ENCODE measurements at places on chromosomes 5 and 9. TPM values are rescaled to one million over a fixed set of nuclear protein-coding genes. Genes with fewer than 3 reads are reported as not detected.
A peak's percentile ranks its signal among the peaks of the same experiment; 100 is the strongest.

GRCh38 chr9:129355631-129356030, 177.6 kb upstream of the IER5L start:
- DNase-seq: no peak

- DNase-seq: peak; percentile 4
Measured at GRCh38 chr9:134618163-134618832, 23.3 kb upstream of the COL5A1 start.

DNA sequence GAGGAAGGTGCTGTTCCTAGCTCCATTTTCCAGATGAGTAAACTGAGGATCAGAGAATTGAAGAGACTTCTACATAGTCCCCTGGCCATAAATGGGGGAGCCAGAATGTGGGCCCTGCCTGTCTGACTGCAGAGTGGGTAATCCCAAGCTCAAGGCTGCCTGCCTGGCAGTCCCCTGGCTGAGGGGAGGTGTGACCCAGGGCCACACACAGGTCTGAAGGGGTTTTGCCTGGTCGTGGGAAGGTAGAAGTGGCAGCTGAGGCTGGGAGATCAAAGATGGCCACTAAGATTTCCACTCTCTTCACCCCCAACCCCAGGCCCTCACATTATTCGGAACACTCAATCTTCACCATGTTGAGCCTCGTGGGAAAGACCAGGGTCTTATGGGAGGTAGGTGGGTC, 176.3 kb downstream of the MACROH2A1 start:
- no peak for DNase-seq

DNA sequence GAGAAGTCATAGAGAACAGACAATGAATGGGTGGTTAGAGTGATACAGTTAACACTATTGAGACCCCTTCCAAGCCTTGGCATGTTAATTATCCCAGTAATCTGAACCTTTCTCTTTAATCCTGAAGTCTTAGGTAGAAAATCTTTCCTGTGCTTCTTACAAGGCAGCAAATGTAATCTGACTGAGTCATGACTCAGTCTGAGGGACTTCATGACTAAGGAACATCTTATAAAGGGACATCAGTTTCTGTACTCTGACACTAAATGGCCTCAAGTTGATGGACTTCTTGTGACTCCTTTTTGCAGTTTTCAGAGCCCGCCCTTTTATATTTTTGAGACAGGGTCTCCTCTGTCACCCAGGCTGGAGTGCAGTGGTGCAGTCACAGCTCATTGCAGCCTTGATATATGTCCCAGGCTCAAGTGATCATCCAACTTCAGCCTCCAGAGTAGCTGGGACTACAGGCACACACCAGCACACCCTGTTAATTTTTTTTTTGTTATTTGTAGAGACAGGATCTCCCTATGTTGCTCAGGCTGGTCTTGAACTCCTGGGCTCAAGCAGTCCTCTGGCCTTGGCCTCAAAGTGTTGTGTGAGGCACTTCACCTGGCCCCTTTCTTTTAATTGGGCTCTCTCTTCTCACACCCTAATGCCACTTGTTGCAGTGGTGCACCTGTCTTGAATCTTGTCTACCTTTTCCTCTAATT, 9.5 kb downstream of the EXOSC3 start:
- no peak for DNase-seq

DNA sequence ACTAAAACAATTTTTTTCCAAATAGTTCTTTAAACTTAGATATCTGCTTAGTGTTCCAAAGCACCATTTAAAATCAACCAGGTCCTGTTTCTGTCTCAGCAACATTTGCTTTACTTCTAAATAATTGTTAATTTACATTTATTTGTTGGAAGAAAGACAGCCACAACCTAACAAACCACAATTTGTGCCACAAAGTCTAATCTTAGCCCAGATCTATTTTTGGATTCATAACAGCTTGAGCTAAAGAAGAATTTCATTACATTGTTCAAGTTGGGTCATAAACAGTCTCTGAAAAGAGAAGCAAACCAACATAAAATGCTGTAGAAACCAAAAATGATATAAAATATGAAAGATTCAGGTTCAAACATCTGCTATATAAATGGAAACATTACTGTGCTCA, 24.4 kb downstream of the MLLT3 start:
- no peak for DNase-seq

DNA sequence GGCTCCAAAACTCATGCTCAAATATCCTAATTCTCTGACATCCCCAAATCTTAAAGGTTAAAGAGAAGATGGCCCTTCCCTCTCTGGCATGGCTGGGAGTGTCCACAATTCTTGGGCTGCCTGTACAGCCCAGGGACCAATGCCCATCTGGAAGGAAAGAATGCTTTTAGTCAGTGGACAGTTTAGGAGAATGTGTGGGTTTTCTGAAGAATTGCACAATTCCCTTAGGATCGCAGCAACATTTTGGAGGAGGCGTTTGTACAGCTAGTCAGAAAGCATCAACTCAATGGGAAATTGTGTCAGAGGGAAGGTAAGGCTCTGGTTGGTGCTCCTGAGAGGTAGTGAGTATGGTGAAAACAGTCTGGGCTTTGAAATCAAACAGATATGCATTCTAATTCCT, 15.0 kb downstream of the FAM193B start:
- DNase-seq: no peak

GRCh38 chr9:126157826-126158587, 168.6 kb upstream of the MVB12B start:
- DNase-seq: no peak

GRCh38 chr5:127870914-127871313, 167.7 kb downstream of the CCDC192 start:
- DNase-seq: no peak

GRCh38 chr5:170293273-170293672, 4.3 kb downstream of the LCP2 start:
- peak; percentile 60 for DNase-seq

GRCh38 chr5:90440644-90441043, 31.1 kb upstream of the CETN3 start:
- no peak for DNase-seq

DNA sequence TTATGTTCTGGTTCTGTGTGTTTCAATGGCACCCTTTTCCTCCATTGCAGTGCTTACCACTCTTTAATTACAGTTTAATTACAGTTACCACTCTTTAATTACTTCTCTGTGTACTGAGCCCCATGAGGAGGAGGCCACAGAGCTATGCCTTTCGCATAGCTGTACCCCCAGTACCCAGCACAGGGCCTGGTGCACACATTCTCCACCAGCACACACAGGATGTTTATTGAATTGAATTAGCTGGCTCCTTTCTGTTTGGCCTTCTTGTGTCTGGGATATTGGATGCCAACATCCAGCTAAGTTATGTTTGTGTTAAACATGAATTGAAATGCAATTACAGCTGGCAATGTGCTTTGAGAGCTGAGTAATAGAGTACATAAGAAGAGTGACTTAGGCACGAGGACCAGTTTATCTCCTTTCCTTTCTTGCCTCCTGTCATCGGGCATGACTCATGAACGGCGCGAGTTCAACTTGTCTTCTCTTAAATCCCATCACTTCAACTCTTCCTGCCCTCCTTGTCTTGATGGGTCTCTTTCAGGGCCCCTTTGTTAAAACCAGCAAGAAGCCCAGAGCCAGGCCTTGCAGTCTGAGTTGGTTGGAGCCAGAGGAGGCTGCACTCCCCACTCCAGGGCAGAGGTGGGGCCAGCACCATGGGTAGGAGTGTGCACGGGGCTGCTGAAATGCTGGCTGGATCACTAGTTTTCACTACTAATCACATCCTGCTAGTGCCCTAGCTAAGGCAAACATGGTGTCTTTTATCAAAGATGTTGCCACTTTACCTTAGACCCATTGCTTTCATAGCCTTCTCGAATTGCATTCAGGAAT, 37.4 kb downstream of the MVB12B start:
- no peak for DNase-seq

GRCh38 chr9:116447934-116448333, 239.2 kb upstream of the TRIM32 start:
- DNase-seq: no peak

DNA sequence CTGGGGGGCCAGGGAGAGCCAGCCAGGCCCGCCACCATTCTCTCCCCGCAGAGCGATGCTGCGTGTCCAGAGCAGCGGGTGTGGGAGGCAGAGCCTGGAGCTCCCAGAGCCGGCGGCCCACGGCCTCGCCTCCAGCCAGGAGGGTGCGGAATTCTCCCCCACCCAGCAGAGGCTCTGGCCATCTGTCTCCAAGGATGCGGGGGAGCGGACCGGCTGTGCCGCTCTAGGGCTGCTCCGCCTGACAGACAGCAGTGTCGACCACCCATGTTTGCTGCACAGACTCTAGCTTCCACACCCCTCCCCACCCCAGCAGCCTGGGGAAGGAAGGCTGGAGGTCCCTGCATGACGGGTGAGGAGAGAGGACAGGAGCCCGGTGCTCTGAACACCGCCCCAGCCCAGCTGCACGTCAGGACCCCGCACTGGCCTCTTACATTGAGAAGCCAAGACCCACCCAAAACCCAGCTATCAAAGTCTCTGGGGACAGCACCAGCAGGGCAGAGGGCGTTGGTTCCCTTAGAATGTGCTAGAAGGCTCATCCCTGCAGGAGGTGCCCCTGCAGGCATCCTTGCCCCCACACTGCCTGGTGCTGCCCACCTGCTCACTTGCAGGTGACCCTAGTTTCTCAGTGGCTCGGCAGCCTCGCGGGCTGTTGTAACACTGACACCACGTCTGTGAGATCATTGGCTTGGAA, 29.7 kb upstream of the FCN1 start:
- no peak for DNase-seq

DNA sequence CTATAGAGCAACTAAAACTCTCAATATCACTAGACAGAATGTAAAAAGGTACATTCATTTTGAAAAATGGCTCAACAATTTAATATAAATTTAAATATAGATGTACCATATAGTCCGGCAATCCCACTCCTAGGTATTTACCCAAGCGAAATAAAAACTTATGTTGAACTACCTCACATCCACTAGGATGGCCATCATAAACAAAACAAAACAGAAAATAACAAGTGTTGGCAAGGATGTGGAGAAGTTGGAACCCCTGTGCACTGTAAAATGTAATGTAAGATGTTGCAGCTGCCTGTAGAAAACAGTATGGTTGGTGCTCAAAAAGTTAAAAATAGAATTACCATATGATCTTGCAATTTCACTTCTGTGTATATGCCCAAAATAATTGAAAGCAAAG, 36.9 kb upstream of the SELENOP start:
- no peak for DNase-seq

DNA sequence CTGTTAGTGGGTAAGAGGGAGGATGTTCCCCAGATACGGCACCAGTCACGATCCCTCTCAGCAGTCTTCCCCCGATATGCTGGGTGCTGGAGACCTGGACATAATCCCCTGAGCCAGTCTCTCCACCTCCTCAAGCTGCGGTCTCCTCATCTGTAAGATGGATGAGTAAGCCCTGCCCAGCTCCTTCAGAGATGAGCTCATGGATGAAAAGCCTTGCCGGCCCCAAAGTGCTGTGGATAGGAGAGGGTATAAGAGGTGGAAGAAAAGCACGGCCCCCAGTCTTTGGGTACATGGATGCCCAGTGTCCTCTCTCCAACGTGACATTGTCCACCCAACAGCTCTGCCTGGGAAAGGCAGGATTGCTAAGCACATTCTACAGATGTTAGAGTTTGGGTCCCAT, 4.5 kb downstream of the CAMK2A start:
- DNase-seq: no peak

- DNase-seq: no peak
Measured at GRCh38 chr5:3392306-3392939, 203.2 kb upstream of the IRX1 start.

DNA sequence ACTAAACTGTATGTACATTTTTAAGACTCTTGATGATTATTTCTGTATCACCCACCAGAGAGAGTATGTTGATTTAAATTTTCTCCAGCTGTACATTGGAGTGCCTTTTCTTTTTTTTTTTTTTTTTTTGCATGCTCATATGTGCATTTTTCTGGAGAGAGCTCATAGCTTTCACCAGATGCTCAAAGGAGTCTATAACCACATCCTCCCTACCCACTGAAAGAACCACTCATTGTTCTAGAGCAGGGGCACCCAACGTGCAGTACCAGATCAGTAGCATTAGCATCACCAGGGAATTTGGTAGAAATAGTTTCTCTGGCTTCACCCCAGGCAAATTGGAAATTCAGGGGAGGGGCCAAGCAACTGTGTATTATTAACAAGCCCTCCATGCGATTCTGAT, 53.9 kb upstream of the TMEM171 start:
- DNase-seq: no peak

GRCh38 chr9:126303488-126303887, 23.1 kb upstream of the MVB12B start:
- DNase-seq: no peak

DNA sequence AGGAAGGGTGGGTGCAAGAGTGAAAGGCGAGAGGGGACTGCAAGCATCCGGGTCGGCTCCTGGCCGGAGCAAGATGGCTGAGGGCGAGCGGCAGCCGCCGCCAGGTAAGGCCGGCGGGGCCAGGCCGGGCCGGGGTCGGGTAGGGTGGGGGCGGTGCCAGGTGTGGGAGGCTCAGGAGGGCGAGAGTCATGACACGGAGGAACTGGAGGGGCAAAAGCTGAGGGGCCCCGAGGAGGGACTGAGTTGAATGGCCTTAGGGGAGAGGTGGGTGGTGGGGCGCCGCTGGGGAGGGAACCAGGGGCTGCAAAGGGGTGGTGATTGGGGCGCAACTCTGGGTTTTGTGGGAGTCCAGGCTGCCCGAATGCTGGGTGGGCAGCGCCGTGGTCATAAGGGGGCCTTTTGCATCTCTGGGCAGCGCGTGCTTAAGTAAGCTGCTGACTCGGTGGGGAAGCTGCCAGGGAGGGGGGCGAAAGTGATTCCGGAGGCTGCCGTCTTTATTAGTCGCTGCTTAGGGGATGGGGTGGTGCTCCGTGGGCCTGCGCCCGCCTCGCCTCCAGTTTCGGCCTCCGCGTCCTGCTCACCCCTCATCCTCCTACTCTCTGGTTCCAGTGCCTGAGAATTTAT, 425 bp downstream of the PTPA start:
- DNase-seq: no peak

DNA sequence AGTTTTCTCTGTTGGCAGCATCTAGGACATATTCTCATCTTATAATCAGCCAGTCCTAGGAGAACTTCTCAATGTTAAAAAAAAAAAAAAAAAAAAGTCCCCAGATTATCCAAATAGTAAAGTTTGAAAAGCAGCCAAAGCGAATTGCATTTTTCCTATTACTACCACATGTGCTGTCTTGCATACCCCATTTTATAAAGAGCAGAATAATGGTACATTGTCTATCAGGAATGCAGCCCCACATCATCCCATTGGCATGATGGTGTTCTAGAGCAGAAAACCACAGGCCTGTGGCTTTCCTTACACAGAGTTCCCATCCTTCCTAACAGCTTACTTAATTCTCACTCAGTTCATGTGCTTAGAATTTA, 381.6 kb downstream of the TMEM38B start:
- DNase-seq: no peak

ST8SIA4 gene
- total RNA-seq: 105 TPM

ACTBL2 gene
- total RNA-seq: not detected

TICAM2 gene
- total RNA-seq: 13.3 TPM

SPINK4 gene
- not detected for total RNA-seq

NMUR2 gene
- not detected for total RNA-seq

MYOT gene
- not detected for total RNA-seq

SPAAR gene
- not detected for total RNA-seq

PCA3 gene
- not detected for total RNA-seq

LHX6 gene
- total RNA-seq: not detected

ARHGEF28 gene
- total RNA-seq: not detected

NPR3 gene
- total RNA-seq: not detected

CAVIN4 gene
- not detected for total RNA-seq

Measured in activated B cell treated with CpG ODN at 0.5 μM for 24 hours (primary cell).